KG1 (cell line): ENCODE measurements at places on chromosomes 1 and 21.

GRCh38 chr21:45898781-45899180 is 82.8 kb upstream of the COL6A1 start:
- DNase-seq, result no peak

DNA sequence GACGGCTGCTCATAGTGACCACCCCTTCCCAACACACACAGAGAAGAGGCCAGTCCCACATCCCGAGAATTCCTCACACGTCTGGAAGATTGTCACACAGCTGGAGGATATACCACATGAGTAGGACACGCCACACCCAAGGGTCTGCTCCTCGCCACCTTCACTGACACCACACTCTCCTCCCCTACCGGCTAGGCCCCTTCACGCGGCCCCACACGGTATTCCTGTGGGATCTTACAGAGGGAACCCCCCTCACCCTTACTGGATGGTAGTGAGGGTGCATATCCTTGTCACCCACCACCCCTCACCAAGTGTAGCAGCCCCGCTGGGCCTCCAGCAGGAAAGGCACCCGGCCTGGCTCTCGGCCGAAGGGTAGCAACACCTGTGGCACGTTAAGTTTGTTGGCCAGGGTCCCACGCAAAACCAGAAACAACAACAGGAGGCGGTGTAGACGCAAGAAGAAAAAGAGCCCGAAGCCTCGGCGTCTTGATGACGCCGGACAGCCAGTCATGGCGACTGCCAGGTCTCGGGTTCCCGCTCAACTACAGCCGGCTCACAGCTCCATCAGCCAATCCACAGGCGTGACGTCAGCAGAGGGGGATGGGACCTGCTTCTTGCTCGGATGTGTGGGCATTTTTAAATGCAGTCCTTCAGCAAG is at the start of gene NUP210L:
Gene NUP210L, minus strand, starts transcription at position 540 of the 658 bp plus-strand sequence.
- DNase-seq, result no peak

DNA sequence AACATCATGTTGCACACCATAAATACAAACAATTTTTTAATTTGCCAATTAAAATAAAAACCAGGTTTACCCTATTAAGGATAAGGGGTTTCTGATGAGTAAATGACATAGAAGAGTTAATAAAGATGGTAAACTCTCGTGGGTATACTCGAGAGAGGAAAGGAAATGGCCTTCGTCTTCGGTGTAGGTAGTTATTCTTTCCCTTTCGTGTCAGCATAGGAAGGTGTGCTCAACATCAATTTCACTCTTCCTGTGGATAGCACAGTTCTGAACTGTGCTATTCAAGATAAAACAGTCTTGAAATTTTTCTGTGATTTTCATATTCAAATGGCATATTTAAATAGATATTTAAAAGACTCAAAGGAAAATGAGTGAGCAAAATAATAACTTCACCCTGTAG is 98.2 kb downstream of the RGL1 start:
- DNase-seq, result no peak

- DNase-seq, result no peak
Observed at GRCh38 chr1:113834716-113835115, 22.4 kb upstream of the RSBN1 start.

GRCh38 chr1:64826991-64827390 is 82.1 kb downstream of the RAVER2 start:
- no peak for DNase-seq
